ENCODE measurements at places on chromosomes 12 and 14.

- no peak for DNase-seq
Observed at GRCh38 chr14:78157494-78158437, 12.4 kb upstream of the NRXN3 start.

GRCh38 chr14:79836577-79836976, 374.7 kb downstream of the DIO2 start:
- no peak for DNase-seq

DNA sequence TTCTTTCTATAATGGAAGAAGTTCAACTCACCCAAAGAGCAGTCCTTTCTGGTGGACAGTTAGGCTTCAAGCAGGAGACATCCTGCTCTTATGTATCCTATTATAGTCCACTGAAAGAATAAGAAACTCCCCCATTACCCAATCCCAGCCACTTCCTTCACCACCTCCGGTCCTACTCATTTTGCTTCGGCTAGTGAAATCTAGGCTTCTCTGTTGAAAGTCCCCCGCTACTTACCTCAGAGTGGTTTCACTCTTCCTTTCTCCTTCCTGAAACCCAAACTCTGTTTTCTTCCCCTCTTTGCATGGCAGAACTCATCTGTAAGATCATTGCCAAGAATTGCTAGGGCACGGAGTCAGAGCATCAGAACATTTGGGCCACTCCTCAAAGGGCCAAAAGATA, at the start of gene GPR84:
GPR84 (minus strand) TSS at position 74 of the 400 bp plus-strand sequence. CDS start 635 bp downstream, outside the sequence.
- DNase-seq, result no peak

- no peak for DNase-seq
Observed at GRCh38 chr14:66240105-66240504, 246.1 kb upstream of the CCDC196 start.

DNA sequence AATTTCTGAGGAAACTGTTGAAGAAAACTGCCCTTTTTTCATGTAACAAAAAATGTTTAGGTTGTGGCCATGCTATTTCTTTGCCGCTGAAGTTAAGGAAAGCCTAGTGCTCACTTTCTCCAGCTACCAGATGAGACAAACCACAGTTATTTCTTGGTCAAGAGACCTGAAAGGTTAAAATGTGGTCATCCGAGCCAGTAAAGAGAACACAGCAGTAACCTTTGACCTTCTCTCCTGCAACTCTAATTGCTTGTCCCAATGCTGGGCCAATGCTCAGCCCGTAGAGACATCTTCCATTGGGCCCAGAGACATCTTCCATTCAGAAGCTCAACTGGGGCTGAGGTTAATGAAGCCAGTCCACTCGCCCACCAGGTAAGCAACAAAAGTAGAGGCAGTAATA, 109.8 kb upstream of the CPSF6 start:
- no peak for DNase-seq

DNA sequence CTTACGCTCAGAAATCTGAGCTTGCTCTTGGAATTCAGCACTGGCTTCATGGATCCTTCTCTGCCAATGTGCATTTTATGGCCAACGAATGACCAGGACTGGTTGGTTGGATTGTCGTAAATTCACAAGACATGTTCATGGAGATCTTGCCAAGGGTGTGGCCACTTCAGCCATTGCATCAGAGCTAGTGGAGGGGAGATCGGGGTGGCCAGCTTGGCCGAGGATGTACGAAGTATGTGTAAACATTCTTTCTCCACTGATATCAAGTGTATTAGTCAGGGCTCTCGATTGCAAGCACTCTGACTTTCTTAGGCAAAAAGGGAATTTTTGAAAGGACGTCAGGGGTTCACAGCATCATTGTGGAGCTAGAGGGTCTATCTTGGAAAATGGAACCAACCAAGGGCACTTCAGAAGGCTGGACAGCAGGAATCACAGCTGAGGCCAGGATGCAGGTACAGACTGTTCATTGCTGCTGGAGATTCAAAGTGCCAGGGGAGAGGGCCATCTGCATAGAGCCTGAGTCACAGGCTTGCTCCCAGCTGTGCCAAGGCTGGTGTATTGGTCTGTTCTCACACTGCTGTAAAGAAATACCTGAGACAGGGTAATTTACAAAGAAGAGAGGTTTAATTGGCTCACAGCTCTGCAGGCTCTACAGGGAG, 32.9 kb upstream of the ADGRD1 start:
- DNase-seq, result no peak

- no peak for DNase-seq
Observed at GRCh38 chr12:101653503-101653902, 43.9 kb upstream of the CHPT1 start.

- no peak for DNase-seq
Observed at GRCh38 chr12:64427988-64428387, 23.8 kb downstream of the XPOT start.

GRCh38 chr12:22334410-22335100, at the start of gene ST8SIA1:
Gene ST8SIA1, minus strand, starts transcription at chr12:22334707. Its CDS starts 475 bp downstream, at chr12:22334232.
- DNase-seq, result no peak
